ENCODE measurements at places on chromosomes 1 and 21.

- DNase-seq, result no peak
Measured at GRCh38 chr1:72635719-72636118, 353.4 kb upstream of the NEGR1 start.

DNA sequence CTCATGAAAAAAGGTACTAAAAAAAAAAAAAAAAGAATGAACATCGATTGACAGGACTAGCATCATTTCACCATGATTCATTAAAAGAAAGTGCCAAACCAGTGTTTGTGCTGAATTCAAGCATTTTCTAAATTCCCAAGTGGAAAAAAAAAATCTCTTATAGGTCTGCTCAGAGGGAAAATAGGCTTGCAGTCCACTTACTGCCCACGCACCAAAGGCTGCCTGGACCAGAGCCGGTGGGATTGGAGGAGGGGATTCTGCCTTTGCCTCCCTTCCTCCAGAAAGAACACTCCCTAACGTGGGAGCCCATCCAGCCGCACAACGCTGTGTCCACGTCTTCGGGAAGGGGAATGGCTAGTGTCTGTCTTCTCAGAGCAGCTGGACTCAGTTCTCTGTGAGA lies 5.5 kb upstream of the TRAPPC10 start:
- no peak for DNase-seq

DNA sequence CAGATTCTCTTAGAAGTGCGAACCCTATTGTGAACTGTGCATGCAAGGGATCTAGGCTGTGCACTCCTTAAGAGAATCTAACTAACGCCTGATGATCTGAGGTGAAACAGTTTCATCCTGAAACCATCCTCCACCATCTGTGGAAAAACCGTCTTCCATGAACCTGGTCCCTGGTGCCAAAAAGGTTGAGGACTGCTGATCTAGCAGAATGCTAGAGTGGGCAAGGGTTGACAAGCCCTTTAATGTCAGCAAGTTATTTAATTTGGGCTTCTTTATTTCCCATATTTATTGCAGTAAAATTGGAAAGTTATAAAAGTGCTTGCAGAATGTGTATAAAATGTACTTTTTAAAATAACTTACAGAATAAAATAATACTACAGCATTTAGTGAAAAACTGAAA lies 26.4 kb downstream of the ALG14 start:
- DNase-seq, result no peak

GRCh38 chr1:184974837-184975115 lies 468 bp upstream of the NIBAN1 start:
- DNase-seq, result no peak

DNA sequence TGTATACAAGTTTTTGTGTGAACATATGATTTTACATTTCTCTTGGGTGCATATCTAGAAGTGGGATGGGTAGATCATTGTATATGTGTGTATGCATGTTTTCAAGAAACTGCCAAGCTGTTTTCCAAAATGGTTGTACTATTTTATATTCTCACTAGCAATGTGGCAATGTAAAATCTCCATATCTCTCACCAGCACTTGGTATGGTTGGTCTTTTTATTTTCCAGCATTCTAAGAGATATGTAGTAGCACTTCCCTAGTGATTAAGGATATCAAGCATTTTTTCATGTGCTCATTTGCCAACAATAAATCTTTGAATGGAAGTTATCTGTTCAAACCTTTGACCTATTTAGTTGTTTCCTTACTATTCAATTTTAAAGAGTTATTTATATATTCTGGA lies 310.7 kb downstream of the ZNF326 start:
- DNase-seq, result no peak

- DNase-seq, result no peak
Measured at GRCh38 chr1:95071539-95071938, 1.2 kb downstream of the ALG14 start.

- DNase-seq, result no peak
Measured at GRCh38 chr1:162703708-162704107, 71.4 kb downstream of the DDR2 start.

- DNase-seq, result no peak
Measured at GRCh38 chr1:226443033-226443432, 35.1 kb upstream of the PARP1 start.

- DNase-seq, result no peak
Measured at GRCh38 chr1:24384251-24385090, 29.1 kb downstream of the STPG1 start.

DNA sequence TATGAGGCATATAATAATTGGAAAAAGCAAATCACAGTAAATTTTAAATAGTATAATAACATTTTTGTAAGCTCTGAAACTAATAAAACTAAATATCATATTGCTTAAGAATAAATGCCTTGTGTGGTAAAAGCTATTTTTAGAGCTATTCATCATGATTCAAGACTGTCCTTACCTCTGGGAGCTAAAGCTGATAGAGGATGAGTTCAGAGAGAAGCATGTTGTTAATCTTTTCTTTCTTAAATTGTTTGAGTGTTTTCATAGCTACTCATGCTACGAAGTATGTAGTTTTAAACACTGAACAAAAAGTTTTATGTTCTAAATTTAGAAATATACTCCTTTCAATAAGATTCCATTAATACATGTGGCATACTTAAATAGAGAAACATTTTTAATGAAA lies 30.5 kb downstream of the IFI16 start:
- no peak for DNase-seq

- no peak for DNase-seq
Measured at GRCh38 chr1:161096530-161096929, 1.6 kb upstream of the KLHDC9 start.

DNA sequence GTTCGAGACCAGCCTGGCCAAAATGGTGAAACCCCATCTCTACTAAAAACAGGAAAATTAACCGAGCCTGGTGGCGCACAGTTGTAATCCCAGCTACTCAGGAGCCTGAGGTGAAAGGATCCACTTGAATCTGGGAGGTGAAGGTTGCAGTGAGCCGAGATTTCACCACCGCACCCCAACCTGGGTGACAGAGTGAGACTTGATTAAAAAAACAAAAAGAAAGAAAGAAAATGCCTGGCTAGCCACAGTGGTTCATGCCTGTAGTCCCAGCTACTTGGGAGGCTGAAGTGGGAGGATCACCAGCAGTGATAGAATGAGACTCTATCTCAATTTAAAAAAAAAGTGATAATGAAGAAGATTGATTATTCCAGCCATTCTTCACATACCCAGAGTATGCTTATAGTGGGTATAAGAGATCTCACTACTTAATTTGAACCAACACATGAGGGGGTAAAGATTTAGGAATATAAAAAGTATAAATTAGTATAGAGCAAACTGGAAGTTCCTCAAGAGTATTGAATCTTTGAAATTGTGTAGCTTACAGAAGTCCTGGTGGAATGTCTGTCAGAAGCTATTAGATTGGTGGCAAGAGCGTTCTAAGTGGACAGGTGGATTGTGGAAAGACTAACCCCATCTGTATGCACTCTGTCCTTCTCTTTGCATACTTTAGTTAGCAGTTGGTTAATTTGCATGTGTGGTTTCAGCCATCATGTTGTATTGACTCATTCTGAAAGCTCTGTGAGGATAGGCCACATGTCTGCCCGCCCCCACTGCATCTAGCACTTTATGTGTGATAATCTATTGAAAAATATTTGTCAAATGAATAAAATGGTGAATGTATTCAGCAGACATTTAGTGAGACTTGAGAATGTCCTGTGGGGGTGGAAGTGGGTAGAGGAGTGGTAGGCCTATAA lies 25.0 kb downstream of the RLF start:
- DNase-seq, result peak; percentile 14

DNA sequence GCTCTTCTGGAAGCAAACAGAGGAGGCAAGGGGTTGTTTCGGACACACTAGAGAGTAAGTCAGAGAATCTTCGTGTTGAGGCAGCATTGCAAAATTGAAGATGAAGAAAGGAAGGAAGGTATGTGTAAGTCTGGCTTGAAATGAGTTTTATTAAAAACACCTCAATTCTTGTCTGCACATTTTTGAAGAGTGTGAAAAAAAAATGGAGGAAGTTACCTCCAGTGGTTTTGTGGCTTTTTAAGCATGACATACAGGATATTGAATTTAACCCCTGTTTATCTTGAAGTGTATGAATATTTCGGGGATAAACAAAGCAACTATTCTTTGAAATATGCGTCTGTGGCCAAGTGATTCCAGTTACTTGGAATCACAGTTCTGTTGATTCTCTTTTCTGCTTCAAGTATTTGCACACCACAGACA lies 203.2 kb upstream of the SGIP1 start:
- no peak for DNase-seq

GRCh38 chr1:62317021-62317768 lies 2.0 kb downstream of the KANK4 start:
- no peak for DNase-seq

DNA sequence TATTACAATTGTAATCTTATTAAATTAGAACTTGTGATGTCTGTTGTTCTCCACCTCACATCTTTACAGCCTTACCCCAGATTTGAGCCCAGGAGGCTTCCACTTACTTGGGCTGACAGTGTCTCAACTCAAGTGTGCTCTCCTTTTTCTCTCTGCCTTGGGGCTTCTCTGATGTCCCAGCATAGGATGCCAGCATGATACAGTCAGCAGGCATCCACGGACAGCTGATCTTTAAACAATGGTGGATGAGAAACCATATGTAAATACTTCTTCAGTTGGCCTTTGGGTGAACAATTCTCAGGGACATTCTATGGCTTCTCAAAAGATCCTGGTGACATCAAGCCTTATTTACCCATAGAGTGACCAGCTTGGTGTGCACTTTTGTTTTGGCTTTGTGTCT lies 107.6 kb upstream of the GORAB start:
- no peak for DNase-seq

GRCh38 chr1:39675220-39675619 lies 3.3 kb upstream of the NT5C1A start:
- DNase-seq, result no peak

DNA sequence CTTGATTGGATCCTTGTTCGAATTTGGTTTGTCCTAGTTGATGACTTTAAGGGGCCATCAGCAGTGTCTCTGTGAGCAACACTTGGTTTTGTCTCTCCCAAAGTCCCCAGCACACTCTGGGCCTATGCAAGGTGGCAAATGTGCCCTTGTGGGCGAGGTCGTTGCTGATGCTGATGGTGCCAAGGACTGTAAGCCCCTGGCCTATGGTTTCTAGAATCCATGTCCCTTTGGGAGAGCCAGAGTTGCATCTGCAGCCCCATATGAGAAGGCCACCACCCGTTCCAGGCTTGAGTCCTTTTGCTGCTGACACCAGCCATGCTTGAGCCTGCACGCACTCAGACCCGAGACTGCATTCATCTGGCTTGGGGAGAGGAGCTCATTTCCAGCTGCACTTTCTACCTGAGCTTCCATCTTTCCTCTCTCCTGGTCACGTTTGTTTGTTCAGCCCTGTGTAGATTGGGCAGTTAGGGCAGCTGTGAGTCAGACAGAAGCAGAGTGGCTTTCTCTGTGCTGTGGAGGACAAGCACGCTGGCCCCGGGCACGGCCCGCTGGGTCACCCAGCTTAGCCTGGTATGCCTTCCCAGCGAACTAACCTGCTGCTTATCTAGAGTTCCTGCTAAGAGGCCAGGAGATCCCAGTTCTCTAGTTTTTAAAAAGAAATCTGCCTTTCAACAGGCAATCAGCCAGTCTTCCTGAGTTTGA lies 52.1 kb upstream of the CSF3R start:
- no peak for DNase-seq

- DNase-seq, result no peak
Measured at GRCh38 chr1:61284936-61285335, 202.6 kb downstream of the NFIA start.

DNA sequence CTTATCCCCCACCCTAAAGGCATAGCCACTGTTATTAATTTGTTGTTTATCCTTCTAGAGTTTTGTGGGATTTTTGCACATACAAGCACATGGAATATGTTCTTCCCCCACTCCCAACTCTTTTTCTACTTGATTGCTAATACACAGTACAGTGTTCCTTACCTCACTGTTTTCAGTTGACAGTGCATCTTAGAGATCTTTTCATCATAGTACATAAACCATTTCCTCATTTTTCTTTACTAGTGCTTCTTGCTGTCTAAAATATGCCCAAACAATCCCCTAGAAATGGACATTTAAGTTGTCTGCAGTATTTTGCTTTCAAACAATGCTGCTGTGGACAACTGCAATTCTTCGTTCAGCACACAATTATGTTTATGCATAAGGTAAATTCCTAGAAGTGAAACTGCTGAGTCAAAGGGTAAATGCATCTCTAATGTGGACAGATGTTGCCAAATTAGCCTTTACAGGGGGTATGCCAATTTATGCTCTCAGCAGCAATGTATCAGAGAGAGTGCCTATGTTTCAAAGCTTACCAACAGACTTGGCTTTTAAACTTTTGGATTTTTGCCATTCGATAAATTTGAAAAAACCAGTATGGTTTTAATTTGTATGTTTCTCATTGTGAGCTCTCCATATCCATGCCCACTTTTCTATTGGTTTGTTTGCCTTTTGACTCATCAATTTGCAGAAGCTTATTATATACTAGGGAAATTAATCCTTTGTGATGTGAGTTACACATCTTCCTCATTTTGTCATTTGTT lies 132.6 kb downstream of the MRPS6 start:
- no peak for DNase-seq

GRCh38 chr1:233183226-233184020 lies 112.1 kb downstream of the PCNX2 start:
- DNase-seq, result no peak

GRCh38 chr1:110708974-110709440 lies 34.3 kb upstream of the KCNA3 start:
- DNase-seq, result no peak

- DNase-seq, result no peak
Measured at GRCh38 chr1:53811414-53811851, 26.7 kb downstream of the NDC1 start.

DNA sequence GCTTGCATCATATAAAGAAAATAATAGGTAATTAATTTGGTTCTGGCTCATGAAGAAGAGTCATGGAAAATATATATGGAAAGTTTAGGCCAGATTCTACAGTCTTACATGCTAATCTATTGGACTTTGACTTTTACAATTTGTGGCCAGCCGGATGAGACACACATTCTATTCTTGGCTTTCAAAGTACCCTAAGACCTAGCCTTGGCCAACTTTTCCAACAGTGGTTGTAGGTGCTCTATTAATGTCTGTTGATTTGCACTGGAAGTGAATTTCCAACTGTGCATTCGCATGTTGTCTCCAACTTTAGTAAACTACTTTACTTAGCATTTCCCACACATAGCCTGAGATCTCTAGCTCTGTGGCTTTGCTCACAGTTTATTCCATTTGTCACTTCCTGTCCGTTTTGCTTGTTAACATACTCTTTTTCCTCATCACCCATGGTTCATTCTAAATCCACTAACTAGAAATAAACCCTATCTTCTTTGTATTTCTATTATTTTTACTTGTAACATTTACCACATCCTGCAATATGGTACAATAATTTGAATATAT lies 644.0 kb downstream of the PTPRC start:
- DNase-seq, result no peak

GRCh38 chr1:61496501-61496900 lies 228.4 kb downstream of the TM2D1 start:
- DNase-seq, result no peak

GRCh38 chr1:22916471-22916820 lies 56.2 kb downstream of the LACTBL1 start:
- DNase-seq, result no peak

GRCh38 chr1:8510041-8510823 lies 192.3 kb downstream of the SLC45A1 start:
- DNase-seq, result peak; percentile 19

GRCh38 chr1:185412385-185413087 lies 95.5 kb upstream of the IVNS1ABP start:
- no peak for DNase-seq
